ENCODE measurements at places on chromosomes 12 and 14. TPM values are rescaled to one million over a fixed set of nuclear protein-coding genes. Genes with fewer than 3 reads are reported as not detected.
A peak's percentile ranks its signal among the peaks of the same experiment; 100 is the strongest.

- DNase-seq: peak; percentile 30
Measured at GRCh38 chr14:59481871-59482540, 2.2 kb downstream of the L3HYPDH start.

GRCh38 chr12:19574601-19575000 is 135.3 kb downstream of the AEBP2 start:
- no peak for DNase-seq

DNA sequence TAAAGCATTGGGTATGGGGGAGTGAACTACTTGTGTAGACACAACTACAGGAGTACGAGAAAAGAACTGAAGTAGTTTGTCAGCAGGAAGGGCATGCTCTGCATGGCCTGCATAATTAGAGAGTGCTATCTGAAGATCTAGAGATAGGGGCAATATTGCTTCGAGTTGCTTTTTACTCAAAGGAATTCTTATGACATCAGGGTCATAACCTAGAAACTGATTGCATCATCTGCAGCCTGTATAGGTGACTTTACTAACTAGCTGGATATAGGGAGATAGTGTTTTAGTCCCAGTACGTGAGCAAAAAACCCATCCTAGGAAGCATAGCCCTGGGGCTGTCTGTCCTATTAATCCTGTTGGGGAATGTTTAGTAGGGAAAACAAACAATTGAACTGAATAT is 39.8 kb downstream of the TMTC3 start:
- DNase-seq: no peak

DNA sequence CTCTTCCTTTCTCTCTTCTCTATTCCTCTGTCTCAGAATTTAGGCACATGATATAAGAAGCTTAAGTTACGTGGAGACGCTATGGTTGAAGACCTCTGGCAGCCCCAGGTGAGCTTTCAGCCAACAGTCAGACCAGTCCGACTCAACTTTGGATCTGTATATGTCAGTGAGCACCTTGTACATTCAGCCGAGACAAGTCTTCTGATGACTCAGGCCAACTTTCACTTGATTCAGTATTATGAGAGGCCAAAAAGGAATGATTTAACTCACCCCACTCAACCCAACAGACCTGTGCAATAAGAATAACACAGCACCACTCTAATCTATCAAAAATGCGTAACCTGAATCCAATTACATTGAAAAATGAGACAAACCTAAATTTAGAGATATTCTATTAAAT is 47.5 kb upstream of the FOXG1 start:
- DNase-seq: no peak

DNA sequence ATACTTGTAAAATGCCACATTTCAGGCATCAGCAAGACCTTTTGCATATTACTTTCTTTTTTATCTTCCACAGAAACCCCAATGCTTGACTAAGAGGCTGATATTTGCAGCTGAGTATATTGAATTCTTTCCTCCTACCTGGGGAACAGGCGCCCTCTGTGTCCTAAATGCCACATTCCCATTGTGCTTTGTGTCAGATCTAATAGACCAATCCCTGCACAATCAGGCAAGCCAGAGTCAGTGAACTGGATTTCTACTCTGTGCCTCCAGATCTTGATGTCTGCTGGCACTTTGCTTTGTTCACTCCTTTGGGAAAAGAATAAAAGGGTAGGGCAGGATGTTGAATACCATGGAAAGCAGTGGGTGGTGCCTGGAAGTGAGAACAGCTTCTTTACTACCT is 22.4 kb upstream of the TAS2R42 start:
- DNase-seq: no peak

- no peak for DNase-seq
Measured at GRCh38 chr12:130116791-130117190, 45.5 kb upstream of the FZD10 start.

DNA sequence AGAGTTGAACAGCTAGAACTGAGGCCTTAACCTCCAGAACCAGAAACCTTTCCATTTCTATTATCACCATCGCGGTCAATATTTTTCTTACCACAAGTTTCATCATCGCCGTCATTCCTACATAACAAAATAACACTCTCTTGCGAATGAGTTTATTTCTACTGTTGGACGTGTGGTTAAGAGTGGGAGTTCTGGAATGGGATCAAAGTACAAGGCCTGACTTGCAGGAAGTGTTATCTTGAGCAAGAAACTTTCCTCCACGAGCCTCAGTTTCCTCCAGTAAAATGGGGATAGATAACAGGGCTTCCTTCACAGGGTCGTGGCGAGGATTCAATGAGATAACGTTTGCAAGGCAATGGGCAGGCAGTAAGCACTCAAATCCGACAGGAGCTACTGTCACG is 652 bp downstream of the SART3 start:
- DNase-seq: no peak

GRCh38 chr12:101782273-101782731 is 43.0 kb upstream of the SYCP3 start:
- DNase-seq: no peak

- no peak for DNase-seq
Measured at GRCh38 chr12:95205685-95206084, 11.6 kb downstream of the FGD6 start.

DNA sequence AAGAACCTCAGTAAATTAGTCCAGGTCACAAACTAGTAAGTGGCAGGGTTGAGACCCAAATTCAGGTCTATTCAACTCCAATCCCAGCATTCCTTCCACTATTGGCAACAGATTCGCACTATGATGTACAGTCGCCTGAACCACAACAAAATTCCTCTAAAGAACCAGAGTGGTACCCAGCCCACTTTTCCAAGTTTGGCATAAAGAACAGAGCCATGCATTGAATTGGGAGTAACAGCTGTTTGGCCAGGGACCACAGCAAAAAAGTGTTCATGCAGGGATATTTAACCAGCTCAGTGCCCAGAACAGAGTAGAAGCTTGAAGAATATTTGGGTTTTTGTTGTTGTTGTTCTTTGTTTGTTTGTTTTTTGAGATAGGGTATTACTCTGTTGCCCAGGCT is 9.7 kb downstream of the TC2N start:
- DNase-seq: no peak

The NUDT14 gene
- 38.2 TPM for polyA plus RNA-seq

The CLEC2B gene
- 24.1 TPM for polyA plus RNA-seq

The PTHLH gene
- 3.3 TPM for polyA plus RNA-seq

The CIT gene
- 14.5 TPM for polyA plus RNA-seq

The ATXN3 gene
- polyA plus RNA-seq: 39.3 TPM

The KRT1 gene
- polyA plus RNA-seq: 0.81 TPM

Data from right lung (tissue), 10 donors.